ENCODE measurements at places on chromosomes 6 and 20.

- DNase-seq = no peak
Measured at GRCh38 chr6:5781966-5782556, 224.7 kb downstream of the NRN1 start.

DNA sequence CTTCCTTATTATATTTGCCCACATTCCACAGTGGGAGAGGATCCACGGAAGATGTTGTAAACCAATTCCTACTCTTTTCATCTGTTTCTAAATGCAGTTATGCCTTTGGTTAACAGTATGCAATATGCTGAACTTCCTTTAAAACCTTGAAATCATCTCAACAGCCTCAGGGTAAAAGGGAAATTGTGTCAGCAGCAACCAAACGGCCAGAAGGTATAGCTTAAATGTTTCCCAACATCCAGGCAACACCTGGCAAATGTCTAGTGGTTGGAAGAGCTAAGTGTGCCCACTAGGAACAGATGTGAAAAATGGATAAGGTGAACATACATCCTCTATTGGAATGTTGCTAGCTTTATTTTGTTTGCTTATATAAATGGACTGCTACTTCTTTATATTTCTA, 164.8 kb downstream of the FAXC start:
- no peak for DNase-seq

DNA sequence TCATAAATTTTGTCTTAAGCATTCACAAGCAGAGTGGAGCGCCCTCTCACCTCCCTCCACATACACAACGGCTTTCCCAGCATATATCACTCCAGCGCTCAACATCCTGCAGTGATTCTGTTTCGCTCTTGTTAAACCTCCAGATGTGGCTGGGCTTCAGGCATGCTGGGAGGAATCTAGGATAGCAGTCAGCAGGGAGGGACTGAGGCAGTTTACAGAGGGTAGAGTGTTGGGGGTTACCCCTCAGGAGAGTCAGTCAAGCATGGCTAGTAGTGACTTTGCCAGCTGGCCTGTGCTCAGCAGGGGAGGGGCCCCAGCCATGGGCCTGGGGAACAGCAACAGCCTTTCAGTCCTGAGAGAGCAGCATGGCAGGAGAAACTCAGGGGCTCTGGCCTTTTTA, 161.4 kb upstream of the FLRT3 start:
- DNase-seq = no peak

- no peak for DNase-seq
Measured at GRCh38 chr6:4941782-4942672, 61.8 kb downstream of the RPP40 start.

DNA sequence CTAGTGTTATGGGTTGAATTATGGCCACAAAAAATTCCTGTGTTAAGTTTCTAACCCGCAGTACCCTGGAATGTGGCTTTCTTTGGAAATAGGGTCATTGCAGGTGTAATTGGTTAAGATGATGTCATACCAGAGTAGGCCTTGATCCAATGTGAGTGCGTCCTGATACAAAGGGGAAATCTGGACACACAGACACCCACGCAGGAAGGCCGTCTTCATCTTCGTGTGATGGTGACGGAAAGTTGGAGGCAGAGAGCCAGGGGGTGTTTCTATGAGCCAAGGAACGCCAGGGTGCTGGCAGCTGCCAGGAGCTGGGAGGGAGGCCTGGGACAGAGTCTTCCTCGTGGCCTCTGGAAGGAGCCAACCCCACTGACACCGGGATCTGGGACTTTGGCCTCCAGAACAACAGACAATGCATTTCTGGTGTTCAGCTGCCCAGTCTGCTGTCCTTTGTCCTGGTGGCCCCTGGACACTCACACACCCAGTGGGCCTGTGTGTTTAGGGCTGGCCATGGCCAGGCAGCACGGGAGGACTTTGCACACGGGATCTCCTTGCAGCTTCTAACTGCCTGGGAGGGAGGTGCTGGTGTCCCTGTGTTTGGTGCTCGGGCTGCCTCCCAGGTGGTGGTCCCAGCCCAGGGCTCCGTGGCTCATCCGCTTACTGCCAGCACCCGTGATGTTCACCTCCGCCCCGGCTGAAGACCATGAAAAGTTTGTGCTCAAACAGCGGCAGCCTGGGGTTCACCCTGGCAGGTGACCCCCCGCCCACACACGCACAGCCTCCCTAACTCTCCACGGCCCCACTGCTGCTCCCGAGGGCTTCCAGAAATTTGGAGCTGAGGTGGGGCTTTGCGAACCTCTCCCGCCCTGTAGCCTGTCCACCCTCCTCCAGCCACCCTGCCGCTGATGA, 53.4 kb upstream of the GATA5 start:
- DNase-seq = no peak

DNA sequence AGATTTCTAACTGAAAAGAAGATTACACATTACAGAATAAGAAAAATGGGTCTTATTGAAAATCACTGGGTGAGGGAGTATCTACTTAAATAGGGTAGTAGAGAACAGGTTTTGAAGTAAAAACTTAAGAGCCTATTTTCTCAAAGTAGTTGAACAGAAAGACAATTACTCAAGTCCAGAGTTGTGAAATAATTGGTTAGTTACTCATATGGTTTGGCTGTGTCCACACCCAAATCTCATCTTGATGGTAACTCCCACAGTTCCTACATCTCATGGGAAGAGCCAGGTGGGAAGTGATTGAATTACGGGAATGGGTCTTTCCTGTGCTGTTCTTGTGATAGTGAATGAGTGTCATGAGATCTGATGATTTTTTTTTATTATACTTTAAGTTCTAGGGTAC, 1035.3 kb upstream of the GJE1 start:
- DNase-seq = no peak

DNA sequence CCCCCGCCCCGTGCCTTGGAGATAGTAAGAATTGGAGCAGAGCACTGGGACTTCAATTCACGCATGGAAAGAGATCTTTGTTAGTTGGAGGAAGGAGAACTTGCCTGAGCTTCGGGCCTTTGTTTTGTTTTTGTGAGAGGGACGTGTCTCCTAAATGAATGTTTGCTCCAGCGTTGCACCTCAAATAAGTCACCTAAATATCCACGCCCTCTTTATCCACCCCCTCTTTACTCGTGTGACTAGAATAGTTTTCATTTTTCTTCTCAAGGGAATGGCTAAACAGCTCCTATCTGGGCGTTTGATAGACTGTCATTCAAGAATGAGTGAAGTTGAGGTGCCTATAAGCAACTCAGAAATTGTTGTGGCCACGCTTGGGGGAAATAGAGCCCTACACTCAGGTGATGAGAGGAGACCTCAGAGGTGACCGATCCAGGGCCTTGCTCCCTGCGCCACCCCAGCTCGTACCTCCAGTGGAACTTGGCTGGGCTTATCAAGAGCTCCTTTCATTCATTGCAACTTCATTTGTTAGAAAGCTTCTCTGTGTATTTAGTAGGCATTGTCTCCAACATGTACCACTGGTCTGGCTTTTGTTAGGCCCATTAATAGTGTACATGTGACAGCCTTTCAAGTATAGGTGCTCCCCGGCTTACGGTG, 861 bp downstream of the PCMTD2 start:
- DNase-seq = no peak

DNA sequence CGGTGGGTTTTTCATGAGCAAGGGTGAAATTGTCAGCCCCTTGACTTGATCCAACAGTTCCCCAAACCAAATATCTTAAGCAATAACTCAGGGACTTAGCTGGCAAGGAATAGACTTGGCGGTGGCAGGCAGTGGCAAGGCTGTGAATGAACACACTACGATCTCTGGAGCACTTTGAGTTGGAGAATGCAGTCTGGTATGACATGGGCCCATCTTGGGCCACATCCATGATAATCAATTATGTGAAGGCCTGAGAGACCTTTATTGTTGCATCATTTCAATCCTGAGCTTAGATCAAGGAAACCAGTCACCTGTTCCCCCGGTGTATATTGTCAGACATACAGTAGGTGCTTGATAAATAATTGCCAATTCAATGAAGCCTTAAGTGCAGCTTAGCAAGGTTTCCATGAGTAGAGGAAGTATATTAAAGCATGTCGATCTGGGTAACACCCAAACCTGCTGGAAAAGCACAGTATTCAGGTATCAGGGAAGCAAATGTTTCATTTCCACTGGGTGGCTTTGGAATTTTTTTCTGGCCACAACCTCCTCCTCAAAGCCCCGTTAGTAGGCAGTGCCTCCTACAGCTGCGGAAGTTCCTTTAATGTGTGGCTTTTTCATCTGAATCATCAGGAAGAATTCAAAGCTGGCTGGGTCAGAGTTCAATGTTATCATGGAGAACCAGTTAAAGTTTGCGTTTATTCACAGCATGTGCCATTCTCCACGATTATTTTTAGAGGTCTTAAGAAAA, 10.2 kb downstream of the CASS4 start:
- no peak for DNase-seq

- no peak for DNase-seq
Measured at GRCh38 chr6:1527073-1527457, 82.7 kb upstream of the FOXC1 start.

- no peak for DNase-seq
Measured at GRCh38 chr20:31680286-31681127, 42.2 kb downstream of the BCL2L1 start.

DNA sequence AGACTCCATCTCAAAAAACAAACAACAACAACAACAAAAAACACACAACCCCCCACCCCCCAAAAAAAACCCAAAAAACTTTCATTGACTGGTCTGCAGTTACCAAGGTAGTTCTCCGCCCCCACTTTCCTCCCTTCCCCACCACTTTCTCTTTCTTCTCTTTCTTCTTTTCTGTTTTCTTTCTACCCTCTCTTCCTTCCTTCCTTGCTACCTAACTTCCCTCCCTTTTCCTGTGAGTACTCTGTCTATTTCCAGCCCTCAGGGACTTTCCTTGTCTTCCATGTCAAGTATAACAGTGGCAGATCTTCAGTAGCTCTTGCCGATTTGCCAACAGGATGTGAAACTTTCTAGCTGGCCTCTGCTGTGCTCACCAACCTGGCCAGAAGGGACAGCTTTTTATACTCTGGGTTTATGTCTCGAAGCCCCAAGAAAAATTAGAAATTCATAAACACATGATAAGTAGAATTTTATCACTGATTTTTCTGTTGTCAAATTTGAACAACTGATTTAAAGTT, 399.5 kb downstream of the QKI start:
- DNase-seq = no peak

- DNase-seq = no peak
Measured at GRCh38 chr6:112618849-112619248, 271.7 kb downstream of the RFPL4B start.

DNA sequence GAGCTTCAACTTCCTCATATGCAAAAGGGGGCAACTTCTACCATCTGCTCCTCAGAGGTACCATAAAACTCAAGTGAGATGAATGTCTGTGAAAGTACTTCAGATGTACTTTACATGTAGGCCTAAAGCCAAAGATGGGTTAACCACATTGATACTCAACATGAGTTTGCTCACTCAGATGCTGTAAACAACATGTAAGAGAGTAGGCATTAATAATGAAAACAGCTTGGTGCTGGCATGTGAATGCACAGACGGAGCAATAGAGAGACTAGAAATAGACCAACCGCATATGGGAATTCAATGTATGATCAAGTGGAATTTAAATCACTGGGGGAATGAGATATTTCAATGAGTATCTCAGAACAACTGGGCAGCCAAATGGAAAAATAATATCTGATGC, 143.8 kb upstream of the CDYL start:
- DNase-seq = no peak

Measured in NCI-H1417 treated with DMSO at 0.1 percent for 48 hours (cell line).